Activated CD4-positive, alpha-beta T cell treated with anti-CD3 and anti-CD28 coated beads for 24 hours (primary cell): ENCODE measurements at places on chromosomes 2 and 18.

GRCh38 chr2:39587641-39588040 is 78.1 kb upstream of the TMEM178A start:
- DNase-seq, result no peak

DNA sequence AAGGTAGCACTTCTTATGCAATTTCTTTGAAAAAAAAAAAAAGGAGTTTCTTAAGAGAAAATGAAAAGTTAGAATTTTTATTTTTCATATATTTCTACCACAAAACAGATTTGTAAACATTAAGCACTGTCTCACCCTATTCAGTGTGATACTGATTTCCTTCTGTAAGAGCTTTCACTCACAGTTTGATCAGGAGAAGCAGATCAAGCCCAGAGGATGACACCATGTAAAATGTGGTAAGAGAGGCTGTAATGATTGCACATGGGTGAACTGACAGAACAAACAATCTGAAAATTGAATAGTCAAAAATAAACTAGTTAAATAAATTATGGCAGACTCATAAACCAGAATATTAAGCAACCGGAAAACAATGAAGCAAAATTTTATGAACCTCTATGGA is 54.5 kb downstream of the MEMO1 start:
- no peak for DNase-seq

GRCh38 chr18:69948919-69949537 is 1.4 kb upstream of the CD226 start:
- peak; percentile 47 for DNase-seq

GRCh38 chr2:49260979-49261538 is 106.7 kb upstream of the FSHR start:
- DNase-seq, result no peak

- no peak for DNase-seq
Measured at GRCh38 chr2:108640731-108641130, 78.6 kb upstream of the RANBP2 start.

GRCh38 chr2:23944527-23944926 is 4.3 kb downstream of the UBXN2A start:
- no peak for DNase-seq

DNA sequence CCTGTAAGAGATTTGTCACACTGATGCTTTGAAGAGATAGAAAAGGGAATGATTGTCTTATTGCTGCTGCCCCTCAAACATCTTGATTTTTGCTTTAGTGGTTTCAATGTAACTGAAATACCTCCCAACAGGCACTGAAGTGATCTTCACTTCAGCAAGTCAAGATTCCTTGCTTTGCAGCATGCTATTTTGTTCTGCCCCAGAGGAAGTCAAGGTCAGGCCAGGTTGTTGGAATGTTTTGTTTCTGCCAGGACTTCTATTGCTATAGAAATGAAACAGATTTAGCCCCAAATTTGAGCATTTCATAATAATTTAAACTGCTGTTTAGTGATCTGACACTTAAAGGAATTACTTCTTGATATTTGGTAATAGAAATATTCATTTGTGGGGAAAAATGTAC is 277.6 kb downstream of the ZNF804A start:
- no peak for DNase-seq

DNA sequence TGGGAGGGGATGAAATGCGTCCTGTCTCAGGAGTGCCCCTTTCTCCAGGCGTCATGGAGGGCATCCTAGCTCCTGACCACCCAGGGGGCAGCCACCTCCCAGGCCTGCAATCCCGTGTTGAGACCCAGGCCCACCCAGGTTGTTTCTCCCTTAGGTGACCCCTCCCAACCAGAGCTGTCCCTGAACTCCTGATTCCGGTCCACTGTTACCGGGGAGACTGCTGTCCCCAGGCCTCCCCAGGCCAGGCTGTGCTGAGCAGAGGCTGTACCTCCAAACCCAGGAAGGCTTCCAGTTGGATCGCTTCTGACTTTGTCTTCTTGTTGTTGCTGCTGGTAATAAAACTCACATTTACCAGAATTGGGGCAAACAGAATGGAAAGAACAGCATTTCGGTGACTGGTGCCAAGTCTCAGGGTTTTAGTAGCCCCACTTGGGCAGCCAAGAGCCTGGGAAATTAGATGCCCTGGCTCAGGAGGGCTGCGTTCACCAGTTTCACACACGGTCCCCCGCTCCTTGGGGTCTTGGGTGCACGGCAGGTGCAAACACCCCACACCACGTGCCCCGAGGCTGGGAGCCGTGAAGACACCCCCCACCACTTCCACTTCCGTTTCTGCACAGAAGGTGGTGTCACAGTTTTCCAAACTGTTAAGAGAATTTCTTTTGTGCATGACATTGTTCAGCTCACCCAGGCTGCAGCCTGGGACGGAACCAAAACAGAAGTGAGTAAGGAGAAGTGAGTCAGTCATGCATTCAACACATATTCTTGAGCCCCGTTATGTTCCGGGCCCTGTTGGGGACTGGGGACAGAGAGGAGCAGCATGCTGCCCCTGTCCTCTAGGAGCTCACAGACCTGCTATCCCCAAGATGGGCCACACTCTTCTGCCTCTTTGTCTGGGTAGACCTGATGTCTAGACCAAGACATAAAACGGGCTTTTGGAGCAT is 29.4 kb downstream of the ITM2C start:
- no peak for DNase-seq

- no peak for DNase-seq
Measured at GRCh38 chr2:238425979-238426567, 654 bp upstream of the ASB1 start.

DNA sequence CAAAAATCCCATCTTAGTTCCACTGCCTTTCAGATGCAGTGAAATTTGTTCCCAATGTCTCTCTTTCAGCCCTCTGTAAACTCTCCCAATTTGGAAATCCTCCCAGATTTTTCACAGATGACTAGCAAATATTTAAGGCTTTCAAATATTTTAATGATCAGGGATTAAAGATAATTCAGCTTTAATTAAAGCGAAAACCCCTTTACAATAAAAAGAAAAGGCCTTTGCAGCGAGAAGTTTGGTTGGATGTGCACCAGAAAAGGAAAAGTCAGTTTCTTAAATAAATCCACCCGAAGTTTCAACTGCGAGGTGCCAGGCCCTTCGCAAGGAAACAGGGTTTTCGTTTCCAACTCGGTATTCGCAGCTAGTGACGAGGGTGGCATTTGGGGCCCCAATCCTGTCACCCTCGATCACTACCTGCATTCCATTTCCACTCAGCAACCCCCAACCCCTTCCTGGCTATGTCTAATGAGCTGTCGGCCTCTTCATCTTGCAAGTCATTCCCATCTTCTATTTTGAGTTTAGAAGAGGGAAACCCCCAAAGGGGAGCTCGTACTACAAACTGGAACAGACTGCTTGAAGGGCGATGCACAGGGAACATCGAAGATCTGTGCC is 1.5 kb downstream of the RAX start:
- DNase-seq, result no peak

- no peak for DNase-seq
Measured at GRCh38 chr2:188897096-188897495, 77.1 kb upstream of the COL3A1 start.

DNA sequence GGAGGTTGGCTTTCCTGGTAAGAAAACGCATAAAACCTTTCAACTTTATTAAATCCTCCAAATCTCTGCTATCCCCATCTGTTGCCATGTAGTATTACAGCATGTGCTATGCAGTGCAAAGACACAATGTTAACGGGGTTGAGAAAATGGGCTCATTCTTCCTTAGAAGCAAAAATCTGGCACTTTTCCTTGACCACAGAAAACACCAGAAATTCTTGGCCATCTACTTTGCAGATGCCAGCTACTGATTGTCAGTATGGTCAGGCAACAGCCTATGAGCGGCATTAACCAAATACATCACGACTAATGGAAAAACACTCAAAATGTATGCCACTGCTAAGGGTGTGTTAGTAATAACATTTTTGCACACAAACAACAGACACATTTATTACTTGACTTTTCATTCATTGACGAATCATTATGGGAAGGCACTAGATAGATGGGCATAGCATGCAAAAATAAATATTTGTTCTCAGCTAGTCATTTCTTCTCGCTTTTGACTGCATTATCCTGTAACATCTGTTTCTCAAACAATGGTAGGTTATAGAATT is 65.2 kb upstream of the CRIM1 start:
- DNase-seq, result no peak

GRCh38 chr18:49625021-49625691 is 63.3 kb downstream of the LIPG start:
- no peak for DNase-seq

GRCh38 chr2:43302961-43303494 is 76.6 kb upstream of the ZFP36L2 start:
- no peak for DNase-seq

DNA sequence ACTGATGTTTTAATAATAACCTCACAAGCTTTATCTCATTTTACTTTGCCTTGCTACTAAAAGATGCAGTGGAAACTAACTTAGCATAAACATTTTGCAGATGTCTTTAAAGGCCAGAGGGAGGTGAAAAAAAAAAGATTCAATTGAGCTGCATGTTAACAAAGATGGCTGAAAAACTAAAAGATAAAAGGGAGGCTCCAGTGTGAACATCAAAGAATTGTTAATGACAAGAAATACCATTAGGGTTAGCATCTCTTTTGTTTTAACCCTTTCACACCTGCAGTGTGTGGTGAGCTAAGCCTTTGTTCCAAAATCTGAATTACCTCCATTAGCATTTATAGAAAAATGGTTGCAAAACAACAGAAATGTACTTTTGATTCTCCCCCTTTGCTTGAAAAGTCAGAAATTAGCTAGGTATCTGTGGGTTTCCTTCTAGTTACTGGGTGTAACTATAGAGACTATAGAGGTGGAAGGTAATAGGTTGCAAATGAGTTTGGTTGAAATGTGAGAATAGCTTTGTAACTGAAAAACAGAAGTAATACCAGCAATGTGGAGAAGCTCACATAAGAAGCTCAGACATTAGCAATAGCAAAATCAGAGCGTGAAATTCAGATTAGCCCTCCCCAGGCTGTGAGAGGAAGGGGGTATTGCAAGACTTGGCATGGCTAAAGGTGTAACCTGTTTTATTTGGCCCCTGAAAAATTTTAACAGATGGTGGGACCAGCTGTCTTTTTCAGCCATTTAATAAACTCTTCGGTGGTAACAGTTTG is 34.8 kb upstream of the SP5 start:
- no peak for DNase-seq

DNA sequence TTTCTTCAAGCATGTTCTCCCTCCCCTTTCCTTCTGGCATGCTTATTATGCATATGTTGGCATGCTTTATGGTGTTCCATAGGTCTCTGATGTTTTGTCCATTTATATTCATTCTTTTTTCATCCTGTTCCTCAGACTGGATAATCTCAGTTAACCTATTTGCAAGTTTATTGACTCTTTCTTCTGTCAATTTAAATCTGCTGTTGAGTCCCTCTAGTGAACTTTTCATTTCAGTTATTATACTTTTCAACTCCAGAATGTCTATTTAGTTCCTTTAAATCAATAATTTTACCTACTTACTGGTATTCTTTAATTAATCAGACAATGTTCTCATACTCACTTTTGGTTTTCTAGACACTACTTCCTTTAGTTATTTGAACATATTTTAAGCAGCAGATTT is 101.2 kb downstream of the GALNT14 start:
- DNase-seq, result no peak

- no peak for DNase-seq
Measured at GRCh38 chr18:2135309-2135708, 436.0 kb downstream of the METTL4 start.

GRCh38 chr2:55153584-55154299 is 78.4 kb downstream of the CLHC1 start:
- DNase-seq, result no peak

DNA sequence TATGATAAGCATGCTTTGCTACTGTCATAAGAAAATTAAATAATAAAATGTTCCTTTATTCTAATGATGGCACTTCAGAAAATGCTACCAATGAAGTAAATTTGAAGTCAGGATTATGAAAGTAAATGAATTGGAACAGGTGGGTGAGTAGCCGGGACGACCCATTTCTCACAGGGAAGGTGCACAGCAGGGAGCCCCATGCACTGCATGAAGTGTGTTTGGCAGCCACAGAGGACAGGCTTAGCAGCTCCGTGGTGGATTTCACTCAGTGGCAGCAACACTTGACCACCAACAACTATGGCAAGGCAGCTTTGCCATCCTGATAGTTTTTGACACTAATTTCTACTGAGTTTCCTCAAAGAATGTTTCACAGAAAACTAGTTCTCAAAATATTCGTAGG is 146.3 kb downstream of the ATL2 start:
- no peak for DNase-seq

GRCh38 chr2:238087211-238087610 is 12.9 kb upstream of the ESPNL start:
- no peak for DNase-seq

- DNase-seq, result no peak
Measured at GRCh38 chr2:236117861-236118269, 50.3 kb downstream of the GBX2 start.

DNA sequence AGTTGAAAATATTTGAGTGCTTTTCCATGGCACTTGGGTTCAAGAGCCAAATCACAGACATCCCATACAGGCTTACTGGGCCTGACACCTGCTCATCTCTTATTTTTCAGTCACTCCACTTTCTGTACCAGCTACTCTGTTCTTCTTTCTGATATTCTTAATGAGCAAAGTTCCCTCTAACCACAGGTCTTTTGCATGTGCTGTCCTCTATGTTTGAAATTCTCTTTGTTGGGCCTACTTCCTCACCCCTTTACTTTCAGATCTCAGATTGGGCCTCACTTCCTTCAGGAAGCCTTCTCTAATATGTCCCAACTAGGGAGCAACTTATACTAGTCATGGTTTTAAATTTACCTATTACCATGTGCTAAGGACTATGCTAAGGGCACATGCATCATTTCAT is 81.8 kb upstream of the RBMS1 start:
- DNase-seq, result no peak
